Forelimb muscle (tissue), 1 donor: ENCODE measurements at places on chromosomes 3 and 15.

GRCh38 chr3:112474796-112475195, 24.5 kb downstream of the BTLA start:
- DNase-seq, result no peak

DNA sequence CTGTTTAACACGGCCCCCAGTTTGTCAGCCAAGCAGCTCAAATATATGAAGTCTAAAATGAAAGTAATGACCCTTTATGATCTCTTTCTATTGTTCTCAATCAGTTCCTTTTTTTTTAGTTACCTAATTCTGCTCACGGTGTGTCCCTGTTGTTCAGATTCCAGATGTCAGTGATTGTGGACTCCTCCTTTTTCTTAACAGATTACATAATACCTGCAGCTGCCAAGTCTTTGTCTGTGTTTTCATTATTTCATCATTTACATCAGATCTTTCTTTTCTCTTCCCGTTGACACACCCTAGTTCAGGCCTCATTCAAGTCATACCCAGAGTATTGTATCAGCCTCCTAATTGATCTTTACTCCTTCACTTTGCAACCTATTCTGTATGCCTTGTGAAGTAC, 56.1 kb upstream of the SKIL start:
- no peak for DNase-seq

DNA sequence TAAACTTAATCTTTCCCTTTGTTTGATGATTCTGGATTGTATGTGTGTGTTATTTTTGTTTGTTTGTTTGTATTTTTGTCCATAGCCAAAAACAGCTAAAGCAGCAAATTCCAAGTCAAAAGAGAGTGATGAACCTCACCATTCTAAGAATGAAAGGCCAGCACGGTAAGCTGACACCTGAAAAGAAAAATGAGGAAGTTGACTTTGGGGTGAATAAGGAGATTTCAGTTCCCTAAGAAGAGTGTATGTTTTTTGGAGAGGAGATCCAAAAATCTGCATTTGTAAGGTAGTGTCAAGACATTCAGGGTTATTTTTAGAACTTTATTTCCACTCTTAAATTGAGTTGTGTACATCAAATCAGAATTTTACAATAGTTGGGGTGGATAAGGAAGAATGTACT, 52.3 kb upstream of the UTS2B start:
- DNase-seq, result no peak

DNA sequence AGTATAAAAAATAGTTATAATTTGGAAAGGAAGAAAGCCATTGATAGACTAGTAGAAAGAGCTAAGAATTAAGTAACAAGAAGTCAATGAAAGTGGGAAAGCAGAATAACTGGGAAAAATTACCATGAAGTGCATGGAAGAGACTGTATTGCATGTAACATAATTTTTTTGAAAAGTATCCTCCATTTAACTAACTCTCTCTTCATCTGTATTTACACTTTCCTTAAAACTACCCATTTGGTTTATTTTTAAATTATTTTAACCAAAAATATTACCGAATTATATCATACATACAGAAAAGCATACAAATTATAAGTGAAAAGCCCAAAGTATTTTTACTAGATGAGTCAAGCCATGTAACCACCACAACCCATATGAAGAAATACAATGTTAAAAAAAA, 1009.9 kb upstream of the SEMA6D start:
- DNase-seq, result no peak

GRCh38 chr15:90957791-90958190, 3.1 kb downstream of the RCCD1 start:
- DNase-seq, result no peak

DNA sequence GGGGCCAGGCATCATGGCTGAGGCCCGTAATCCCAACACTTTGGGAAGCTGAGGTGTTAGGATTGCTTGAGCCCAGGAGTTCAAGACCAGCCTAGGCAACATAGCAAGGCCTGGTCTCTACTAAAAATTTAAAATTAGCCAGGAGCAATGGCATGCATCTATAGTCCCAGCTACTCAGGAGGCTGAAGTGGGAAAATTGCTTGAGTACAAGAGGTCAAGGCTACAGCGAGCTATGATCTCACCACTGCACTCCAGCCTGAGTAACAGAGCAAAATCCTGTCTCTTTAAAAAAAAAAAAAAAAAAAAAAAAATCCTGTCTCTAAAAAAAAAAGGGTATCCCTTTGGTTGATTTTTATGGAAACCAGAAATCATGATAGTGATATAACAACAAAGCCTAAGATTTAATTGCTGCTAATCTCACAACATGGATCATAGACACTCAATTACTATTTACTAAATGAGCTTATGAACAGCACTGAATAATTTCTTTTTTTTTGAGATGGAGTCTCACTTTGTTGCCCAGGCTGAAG, 12.1 kb downstream of the PCLAF start:
- DNase-seq, result no peak

GRCh38 chr3:186628756-186629155, 11.4 kb upstream of the FETUB start:
- DNase-seq, result no peak

GRCh38 chr15:72197460-72198355, at the start of gene GRAMD2A:
Gene GRAMD2A, minus strand, starts transcription at chr15:72197787.
- no peak for DNase-seq

DNA sequence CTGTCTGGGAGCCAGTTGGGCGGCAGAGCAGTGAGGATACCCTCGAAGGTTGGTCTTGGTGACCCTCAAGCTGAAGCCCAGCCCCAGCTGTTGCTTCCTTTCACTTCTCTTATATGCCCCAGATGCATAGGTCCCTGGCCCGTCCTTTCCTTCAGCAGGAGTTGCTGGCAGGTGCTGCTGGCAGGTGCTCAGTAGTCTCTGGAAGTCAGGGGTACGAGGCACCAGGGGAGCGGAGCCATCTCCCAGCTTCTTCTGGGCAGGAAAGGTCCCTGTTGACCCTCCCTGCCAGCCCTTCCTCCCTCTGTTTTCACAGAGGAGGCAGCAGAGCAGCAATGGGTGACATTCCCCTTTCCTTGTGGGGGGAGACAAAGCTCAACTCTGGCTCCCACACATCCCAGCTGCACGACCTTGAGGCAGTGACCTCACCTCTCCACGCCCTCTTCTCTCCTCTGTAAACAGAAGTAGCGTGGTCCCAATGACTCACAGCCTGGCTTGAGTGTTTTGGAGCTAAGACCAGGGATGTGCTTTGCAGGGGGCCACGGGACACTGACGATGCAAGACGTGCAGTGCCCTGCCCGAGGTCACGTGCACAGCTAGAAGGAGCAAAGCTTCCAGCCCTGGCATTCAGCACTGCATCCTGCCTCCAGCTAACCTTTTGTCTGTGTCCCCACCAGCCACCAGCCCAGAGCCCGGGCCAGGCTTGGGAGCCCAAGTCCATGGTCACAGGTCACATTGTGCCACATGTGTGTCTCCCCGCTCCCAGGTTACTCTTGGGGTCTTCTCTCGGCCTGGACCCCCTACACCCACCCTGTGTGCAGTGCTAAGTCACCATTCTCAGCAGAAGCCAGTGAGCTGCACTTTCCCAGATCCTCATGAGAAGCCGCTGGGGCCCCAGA, 49.7 kb downstream of the SLC6A6 start:
- DNase-seq, result peak; percentile 75

DNA sequence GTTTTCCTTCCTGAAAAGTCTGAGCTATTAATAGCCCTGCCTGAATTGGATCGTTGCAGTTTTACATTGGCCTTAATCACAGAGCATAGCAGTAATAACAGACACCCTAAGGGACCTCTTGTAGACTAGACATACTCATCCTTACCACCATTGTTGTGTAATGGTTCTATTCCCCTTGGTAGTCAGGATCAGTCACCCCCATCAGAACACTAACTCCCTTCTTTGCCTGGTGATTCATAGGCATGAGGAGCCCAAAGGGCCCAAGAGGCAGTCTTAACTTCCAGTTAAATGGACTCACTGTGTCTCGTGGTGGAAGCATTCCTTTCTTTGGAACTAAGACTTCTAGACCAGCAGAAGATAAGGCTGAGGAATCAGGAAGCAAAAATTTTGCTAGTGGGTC, 20.2 kb downstream of the CGGBP1 start:
- DNase-seq, result no peak

DNA sequence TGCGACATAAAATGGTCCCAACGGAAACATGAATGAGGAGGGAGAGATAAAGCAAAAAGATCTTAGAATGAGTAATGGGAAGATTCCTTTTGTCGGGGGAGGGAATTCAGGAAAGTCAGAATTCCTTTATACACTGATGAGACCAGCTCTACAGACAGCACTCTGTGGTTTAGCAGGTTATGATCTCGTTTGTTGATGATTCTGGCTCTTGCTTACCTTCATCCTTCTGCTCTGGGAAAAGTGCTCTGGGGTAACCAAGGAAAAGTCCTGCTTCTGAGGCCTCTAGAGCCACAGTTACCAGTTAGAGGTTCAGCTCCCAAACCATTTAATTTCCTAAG, 150.7 kb upstream of the NR2E3 start:
- DNase-seq, result no peak

- no peak for DNase-seq
Observed at GRCh38 chr15:31049682-31050615, 51.6 kb downstream of the TRPM1 start.

GRCh38 chr3:137163241-137163871, 205.6 kb downstream of the IL20RB start:
- DNase-seq, result no peak

DNA sequence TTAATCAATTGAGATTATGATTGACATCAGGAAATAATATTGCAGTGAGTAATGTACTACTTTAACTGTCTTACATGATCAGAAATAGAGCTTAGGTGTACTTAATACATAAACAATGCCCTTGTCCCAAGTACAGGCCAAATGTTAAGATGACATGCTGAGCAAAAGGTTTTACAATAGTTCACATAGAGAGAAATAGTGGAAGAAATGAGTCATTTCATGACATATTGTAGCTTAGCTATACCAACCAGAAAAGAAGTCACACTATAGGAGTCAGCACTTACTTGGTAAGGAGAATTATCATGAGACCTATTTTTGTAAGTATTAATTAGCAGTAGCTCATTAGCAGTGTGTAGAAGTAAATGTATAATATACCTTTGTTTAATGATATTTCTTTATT, 96.4 kb upstream of the NANOGP8 start:
- no peak for DNase-seq

GRCh38 chr3:42668793-42669217, 15.3 kb downstream of the ZBTB47 start:
- no peak for DNase-seq

DNA sequence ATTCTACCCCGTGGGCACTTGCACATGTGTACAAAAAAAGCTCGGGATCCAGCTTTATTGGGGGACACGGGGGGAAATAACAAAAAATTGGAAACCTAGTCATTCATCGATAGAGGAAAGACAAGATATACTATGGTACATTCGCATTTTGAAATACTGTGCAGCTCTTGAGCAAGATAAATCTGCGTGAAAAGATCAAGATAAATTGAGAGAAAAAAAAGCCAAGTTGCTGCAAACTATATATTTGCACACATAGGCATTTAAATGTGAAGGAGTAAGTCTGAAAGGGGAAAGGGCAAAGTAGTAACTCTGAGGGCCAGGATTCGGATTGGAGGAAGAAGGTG, 620 bp upstream of the UBR1 start:
- no peak for DNase-seq

DNA sequence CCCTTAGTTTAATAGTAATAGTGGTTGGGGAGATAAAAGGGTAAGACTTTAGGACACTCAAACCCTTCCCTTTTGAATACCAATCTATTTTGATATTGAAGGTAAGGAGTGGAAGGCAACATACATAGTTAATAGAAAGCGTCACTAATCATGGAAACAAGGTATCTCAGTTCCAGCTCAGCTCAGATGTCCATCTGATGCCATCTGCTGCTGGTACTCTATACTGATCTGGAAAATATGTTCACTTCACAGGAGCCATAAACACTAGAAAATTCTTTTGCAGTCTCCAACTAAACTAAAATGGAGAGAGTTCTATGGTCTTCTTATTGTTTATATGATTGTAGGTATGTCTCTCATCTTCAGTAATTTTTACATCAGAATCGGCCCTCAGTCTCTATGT, 1777.1 kb downstream of the OTOL1 start:
- DNase-seq, result no peak

GRCh38 chr15:58438956-58439355, 7.2 kb downstream of the LIPC start:
- DNase-seq, result no peak

GRCh38 chr3:98612996-98613517, 19.6 kb upstream of the CPOX start:
- DNase-seq, result no peak

DNA sequence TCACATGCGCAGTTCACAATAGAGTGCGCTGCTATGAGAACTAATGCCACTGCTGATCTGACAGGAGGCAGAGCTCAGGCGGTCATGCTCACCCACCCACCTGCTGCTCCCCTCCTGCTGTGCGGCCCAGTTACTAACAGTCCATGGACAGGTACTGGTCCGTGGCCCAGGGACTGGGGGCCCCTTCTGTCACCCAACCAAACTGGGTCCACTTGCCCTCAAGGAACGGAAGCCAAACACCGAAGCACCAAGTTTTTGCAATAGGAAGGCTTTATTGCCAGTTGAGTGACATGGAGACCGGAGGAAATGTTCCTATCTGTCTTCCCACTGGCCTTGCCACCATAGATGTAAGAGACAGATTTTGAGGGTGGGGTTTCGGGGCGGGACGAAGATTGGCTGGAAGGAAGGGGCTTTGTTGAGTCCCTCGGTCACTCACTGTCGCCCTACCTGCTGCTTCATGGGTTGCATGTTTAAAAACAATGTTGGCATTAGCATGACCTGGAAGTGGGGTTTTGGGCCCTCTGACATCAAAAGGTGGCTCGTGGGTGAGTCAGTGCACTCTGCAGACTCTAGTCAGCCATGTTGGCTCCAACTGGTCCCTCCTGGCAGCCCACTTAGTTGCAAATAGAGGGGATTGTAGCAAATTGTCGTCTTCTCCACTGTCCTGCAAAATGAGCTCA, 141.0 kb downstream of the TJP1 start:
- DNase-seq, result no peak

GRCh38 chr3:30156586-30157498, 449.6 kb upstream of the TGFBR2 start:
- no peak for DNase-seq

DNA sequence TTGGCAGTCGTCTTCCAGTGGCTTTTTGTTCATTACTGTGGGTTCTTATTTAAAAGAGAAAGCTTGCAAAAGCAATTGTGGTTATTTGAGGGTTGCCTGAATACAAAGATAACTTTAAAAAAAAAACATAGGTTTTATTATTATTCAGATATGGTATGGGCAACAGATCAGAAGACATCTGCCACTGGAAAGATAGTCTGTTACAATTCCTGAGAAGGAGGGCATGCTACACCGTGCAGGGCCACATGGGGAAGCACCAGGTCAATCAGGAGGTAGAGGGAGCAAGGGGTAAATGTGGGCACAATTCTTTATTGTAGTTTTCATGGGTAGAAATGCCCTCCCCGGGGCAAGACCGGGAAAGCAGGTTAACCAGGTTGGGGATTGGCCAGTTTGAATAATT, 46.5 kb downstream of the BBS4 start:
- DNase-seq, result no peak

DNA sequence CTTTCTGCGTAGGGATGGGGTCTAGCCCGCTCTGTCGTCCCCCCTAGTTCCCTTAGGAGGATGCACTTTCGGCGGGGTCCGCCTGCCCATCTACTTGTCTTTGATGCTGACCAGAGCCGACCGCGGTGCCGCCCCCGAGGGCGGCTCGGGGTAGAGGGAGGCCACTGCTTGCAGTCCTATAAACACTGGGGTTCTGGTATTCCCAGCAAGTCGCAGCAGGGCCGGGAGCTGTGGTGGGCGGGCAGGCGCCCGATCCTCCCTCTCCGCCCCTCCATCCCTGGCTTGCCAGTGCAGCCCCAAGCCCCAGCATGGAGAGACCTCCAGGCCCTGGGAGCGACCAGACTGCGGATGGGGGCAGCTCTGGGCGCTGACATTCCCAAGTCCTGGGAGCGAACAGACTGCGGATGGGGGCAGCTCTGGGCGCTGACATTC, 830 bp downstream of the SEMA4B start:
- DNase-seq, result no peak

GRCh38 chr3:122508135-122508914, 6.4 kb downstream of the KPNA1 start:
- DNase-seq, result no peak
